Right cardiac atrium (tissue), 5 donors: ENCODE measurements at places on chromosomes 16 and 17. TPM values are rescaled to one million over a fixed set of nuclear protein-coding genes. Genes with fewer than 3 reads are reported as not detected.

Gene ZNF750
- not detected for total RNA-seq

- peak; percentile 86 for DNase-seq
Observed at GRCh38 chr16:48531011-48531962, 78.7 kb downstream of the N4BP1 start.

GRCh38 chr17:75262112-75262606, 480 bp downstream of the MRPS7 start:
- no peak for DNase-seq

- DNase-seq, result peak; percentile 72
Observed at GRCh38 chr16:4847774-4848587, 700 bp downstream of the UBN1 start.

DNA sequence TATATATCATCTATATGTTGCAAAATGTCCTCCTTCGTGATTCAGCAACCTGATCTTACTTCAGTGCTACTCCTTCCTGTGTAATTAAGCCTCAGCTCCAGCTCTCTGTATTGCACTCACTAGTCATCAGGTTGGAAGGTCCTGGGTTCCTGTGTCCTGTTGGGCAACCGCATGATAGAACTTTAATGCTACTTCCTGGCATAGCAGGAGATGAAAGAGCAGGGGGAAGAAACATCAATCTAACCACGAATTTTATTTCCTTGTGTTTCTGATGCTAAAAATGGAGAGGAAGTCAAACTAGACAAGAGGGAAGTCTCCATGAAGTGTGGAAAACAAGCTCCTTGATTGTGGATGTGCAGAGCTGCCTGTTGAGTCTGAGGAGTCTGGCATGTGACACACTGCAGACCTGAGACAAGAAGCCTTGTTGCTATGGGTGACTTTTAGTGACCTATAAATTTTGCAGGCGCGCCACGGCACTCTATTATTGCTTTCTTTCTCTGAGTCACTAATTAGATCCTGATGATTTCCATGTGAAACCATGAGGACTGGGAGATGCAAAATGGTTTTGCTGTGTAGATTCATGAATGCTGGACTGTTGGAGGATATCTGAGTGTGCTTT, 25.6 kb downstream of the IGSF6 start:
- no peak for DNase-seq

- DNase-seq, result no peak
Observed at GRCh38 chr16:82282662-82283061, 112.6 kb upstream of the MPHOSPH6 start.

DNA sequence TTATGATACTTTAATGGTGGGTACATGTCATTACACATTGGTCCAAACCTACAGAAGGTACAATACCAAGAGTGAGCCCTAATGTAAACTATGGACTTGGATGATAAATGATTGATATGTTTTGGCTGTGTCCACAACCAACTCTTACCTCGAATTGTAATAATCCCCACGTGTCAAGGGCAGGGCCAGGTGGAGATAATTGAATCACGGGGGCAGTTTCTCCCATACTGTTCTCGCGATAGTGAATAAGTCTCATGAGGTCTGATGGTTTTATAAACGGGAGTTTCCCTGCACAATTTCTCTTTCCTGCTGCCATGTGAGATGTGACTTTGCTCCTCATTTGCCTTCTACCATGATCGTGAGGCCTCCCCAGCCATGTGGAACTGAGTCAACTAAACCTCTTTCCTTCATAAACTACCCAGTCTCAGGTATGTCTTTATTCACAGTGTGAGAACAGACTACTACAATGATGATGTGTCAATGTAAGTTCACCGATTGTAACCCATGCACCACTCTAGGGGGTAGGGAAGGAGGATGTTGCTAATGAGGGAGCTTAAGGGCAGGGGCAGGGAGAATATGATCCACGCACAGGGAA, 7.0 kb upstream of the METTL22 start:
- no peak for DNase-seq

GRCh38 chr16:17313793-17314547, 156.8 kb downstream of the XYLT1 start:
- DNase-seq, result no peak

DNA sequence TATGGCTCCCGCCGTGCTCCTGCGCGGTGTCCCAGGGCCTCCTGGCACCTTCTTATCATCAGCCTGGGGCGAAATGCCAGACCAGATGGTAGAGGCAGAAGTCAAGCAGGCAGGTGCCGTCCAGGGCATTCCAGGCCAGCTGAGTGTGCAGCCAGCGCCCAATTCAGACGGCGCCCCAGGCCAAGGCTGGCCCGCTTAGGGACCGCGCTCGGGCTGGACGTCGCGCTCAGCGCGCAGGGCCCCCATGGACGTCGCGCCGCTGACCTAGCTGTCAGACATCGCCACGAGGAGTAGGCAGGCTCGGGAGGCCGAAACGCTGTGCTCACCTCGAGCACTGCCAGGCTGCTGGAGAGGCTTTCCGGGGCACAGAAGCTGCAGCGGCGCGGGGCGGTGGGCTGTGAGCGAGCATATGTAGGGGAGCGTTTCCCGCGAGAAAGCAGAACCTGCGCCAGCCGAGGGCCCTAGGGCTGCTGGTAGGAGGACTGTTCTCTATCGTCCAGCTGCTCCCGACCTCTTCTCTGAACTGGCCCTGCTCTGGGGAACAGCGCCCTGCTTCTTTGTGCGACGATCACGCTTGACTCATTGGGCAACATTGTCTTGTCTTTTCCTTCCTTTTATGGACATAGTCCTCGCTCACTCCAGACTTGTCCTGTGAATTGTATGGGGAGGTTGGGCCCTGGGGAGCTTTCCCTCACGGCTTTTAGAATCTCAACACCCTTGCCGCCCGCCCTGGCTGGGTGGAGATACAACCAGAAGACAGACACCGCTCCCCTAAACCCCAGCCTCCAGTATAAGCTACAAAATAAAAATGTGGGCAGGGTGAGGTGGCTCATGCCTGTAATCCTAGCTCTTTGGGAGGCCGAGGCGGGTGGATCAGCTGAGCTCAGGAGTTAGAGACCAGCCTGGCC, 8.4 kb upstream of the CA4 start:
- peak; percentile 26 for DNase-seq

DNA sequence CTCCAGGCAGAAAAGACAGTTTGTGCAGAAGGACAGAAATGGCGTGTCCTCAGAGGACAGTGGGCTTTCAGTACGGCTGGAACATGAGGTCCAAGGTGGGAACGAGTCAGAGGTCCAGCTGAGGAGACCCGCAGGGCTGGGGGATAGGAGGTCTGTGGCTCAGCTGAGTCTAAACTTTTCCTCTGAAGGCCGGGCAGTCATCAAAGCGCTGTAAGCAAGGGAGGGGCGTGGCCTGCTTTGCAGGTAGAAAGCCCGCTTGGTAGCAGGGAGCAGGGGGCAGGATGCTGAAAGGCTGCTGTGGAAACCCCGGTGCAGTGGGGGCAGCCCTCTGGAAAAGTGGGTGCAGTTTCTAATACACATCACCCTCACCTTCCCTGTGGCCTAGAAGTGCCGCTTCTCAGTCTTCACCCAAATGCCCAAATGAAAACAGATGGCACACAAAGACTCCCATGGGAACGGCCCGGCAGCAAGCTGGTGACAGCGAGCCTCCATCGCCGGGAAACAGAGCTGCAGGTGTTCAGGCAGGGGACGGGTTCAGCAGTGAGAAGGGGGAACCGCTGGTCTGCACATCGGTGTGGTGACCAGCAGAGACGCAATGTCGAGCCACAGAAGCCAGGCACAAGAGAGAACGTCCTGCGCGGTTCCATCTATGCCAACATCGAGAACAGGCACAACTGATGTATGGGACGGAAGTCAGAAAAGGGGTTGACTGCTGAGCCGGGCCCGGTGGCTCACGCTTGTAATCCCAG, 12.2 kb upstream of the OSGIN1 start:
- DNase-seq, result peak; percentile 48
